Naive thymus-derived CD4-positive, alpha-beta T cell (primary cell): ENCODE measurements at places on chromosomes 2 and 18.
A peak's percentile ranks its signal among the peaks of the same experiment; 100 is the strongest.

- DNase-seq: no peak
Measured at GRCh38 chr2:71922499-71923142, 225.0 kb downstream of the CYP26B1 start.

DNA sequence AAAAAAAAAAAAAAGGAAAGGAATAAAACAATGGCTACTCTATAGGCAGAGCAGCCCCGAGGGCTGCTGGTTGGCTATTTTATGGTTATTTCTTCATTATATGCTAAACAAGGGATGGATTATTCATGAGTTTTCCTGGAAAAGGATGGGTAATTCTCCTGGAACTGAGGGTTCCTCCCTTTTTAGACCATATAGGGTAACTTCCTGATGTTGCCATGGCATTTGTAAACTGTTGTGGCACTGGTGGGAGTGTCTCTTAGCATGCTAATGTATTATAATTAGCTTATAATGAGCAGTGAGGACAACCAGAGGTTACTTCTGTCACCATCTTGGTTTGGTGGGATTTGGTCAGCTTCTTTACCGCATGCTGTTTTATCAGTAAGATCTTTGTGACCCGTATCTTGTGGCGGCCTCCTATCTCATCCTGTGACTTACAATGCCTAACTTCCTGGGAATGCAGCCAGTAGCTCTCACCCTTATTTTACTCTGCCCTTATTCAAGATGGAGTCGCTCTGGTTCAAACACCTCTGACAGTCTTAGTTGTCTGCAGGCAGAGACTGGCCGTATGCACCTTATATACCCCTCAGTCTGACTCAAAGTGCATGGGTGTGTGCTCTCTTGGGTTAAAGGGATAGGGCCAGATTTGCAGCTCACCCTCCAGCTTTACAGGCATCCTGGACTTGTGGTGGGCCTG, 57.7 kb downstream of the HAUS1 start:
- no peak for DNase-seq

GRCh38 chr2:224520064-224520463, 65.1 kb downstream of the CUL3 start:
- peak; percentile 2 for DNase-seq

DNA sequence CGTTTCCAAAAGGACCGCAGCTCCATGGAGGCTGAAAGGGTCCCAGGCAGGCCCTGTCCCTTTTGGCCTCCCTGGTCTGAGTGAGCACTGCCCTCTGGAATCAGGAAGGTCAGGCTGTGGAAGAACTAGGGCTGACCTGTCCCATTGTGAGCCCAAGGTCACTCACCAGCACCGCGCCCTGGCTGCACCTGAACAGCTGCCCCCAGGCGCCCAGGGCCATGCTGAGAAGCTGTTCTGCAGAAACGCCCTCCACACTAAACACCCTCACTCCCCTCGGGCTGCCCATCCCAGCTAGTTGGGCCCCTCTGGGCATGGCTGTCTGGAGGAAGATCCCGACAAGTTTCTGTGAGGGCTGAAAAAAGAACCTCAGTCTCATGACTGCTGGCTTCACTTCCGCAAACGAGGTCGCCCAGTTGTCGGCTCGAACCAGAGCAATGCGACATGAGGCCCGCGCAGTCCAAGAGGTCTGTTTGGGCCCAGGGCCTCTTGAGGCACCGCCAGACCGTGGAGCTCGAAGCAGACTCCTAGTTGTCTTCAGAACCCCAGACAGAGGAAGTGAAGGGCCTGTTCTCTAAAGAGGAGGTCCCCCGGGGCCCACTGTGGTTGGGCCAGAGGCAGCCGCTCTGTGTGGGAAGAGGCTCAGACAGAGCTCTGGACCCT, 64.4 kb downstream of the INPP5D start:
- DNase-seq: no peak

DNA sequence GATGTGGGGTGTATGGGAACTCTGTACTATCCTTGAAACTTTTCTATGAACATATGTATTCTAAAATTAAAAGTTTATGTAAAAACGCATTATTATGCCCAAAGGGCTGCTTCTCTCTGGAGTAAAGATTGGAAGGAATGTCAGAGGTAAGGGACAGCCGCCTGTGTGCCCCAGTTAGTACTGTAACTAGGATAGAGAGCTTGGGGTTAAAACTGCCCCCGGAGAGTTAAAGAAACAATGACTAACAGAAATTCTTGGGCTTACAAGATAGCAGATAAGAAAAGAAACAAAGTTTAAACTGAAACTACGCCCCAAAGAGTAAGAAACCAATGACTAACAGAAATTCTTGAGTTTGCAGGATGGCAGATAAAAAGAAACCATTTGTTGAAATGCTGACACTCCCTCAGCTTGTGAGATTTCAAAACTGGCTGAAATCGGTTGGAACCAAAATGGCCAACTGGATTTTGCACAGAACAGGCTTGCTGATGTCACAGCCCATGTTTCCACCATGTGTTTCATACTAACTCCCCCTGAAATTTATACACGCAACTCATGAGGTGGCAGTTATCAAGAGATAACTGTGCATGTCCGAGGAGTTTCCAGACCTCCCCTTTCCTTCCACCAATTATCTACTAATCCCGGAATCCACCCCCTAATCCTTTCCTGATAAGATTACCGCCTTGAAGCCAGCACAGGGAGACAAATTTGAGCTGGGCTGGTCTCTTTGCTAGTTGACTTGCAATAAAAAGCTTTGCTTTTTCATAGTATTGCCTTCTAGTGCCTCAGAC, 8.7 kb upstream of the TXNDC2 start:
- no peak for DNase-seq

DNA sequence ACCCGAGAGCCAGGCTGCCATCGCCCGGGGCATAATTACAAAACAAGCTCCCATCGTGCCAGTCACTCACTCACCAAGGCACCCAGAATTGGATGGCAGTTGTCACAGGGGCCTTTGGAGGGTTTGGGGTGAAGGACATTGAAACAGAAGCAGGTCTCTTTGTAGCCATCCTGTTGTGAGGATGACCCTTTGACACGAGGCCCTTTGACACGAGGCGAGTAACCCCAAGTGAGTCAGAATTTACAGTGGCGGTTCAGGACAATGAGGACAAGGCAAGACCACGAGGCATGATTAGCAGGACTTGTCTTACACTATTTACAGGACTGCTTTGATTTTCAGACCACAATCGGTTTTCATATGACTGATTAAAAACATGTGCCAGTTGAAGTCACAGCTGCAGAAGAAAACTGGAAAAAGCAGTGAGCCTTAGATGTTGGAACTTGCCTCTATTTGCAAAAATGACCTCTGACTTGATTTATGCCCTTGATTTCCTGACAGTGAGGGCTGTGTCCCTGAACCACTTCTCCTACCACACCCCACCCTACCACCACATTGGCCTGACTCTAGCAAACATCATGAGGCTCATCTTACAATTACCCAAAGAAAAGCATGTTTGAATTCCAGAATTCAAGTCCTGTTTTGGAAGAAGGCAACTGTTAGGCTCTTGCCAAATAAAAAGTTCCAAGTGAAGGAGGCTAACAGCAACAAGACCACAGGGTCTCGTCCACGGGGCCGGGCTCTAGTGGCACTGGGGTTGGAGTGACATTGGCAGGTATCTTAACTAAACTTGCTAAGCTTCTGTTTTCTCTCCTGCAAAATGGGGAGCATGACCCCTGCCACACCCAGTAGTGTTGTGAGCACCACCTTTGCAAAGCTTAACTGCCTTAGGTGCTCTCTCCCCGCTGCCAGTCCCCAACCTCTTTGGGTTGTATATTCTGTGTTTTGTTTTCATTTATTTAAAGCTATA, 64.4 kb upstream of the FOSL2 start:
- no peak for DNase-seq

DNA sequence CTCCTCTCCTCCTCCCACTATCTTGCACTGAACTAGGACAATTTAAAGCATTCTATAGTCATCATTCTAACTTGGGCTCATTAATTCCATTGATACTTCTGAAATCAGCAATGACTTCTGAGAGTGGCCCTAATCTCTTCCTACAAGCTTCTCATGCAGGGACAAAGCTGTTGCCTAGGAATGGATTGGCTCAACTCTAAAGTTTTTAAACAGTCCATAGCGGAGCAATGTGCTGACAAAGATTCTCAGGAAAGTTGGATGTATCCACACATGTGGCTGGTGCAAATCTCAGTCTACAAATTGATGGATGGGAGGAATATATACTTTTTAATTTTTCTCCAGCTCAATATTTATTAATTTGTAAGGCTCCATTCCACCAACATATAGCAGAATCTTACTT, 388.9 kb downstream of the SETBP1 start:
- DNase-seq: no peak

DNA sequence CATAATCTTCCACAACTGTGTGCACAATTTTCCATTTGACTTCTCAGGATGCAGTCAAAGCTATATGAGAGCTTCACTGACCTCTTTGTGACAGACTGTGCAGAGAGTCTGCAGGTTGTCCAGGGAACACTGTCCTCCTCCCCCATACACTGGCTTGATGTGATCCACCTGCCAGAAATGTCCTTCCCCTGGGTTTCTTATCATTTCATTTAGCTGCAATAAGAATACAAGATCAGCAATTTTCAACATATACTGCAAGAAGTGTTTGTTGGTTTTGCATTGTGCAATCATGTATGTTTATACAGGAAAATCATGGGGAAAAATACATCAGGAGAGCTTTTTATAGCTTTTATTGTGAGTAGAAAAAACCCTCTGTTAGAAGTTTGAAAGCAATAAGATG, 150.7 kb downstream of the RAB3GAP1 start:
- no peak for DNase-seq

DNA sequence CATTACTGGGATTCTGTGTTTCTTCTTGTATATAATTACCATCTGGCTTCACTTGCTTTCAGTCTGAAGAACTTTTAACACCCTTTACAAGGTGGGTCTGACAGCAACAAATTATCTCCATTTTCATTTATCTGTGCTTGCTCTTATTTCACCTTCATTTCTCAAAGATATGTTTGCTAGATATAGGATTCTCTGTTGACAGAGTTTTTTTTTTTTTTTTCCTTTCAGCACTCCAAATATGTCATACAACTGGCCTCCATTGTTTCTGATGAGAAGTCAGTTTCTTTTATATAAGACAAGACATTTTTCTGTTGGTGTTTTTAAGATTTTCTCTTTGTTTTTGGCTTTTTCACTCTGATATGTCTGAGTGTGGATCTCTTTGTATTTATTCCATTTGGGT, 59.3 kb upstream of the TACR1 start:
- DNase-seq: no peak

GRCh38 chr2:62994206-62994605, 56.4 kb upstream of the OTX1 start:
- DNase-seq: no peak

DNA sequence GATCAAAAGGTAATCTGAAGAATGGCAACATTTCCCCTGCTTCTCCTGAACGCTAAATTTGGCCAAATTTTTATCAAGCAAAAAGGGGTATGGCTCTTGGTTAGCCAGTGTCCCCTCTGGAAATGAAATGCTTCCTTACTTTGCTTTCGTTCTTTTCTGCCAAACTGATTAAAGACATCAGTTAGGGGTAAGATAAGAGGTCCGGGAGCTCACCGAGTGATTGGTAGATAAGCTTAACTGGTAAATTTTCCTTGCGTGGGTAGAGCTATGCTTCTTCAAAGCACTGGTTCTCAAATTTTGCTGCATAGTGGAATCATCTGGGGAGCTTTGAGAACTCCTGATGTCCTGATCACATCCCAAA, 62.7 kb upstream of the MAPRE2 start:
- no peak for DNase-seq

DNA sequence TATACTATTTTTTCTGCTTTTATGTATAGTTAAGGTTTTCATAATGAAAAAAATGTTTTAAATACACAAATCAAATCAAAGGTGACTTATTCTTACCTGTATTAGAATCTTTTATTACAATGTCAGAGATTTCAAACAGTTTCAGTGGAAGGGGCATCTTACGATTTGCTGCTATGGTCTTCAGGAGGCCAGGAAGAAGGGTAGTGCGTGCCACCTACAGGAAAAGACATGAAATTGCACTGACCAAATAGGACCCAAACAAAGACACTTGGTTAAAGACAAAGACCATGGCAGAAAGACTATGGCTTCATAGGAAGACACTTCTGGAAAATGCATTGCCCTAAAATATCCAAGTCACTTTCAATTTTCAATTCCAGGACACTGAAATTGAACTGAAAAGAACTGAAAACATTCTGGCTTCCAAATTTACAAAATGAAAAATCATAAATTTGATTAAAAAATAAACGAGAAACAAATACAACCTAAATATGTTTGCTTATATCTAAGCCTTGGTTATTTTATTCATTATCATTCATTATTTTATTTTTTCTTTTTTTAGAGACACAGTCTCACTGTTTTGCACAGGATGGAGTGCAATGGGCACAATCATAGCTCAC, 42.1 kb downstream of the FARSB start:
- no peak for DNase-seq

DNA sequence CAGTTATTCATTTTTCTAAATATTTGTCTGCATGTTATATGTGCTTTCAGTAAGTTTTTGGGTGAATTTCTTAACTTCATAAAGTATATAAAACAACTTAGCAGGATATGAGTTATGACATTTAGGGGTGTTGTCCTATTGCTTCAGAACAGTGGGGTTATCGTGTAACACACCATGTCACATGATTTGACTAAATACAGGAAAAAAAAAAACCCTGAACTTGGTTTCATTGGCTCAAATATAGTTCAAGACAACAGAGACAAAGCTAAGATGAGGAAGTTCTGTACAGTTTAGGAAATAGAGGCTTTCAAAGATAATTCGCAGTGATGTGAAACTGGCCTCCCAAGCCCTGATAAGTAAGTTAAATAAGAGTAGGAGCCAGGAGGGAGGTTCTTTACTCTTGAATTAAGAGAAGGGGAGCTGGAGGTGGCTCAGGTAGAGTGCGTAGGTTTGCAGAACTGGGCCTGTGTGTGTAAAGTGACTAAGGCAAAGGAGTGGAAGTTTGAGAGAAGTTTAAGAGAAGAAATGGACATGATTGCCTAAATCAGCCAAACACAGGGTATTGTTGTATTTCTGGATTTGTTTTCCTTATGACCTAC, 53.9 kb downstream of the LIMS1 start:
- no peak for DNase-seq

DNA sequence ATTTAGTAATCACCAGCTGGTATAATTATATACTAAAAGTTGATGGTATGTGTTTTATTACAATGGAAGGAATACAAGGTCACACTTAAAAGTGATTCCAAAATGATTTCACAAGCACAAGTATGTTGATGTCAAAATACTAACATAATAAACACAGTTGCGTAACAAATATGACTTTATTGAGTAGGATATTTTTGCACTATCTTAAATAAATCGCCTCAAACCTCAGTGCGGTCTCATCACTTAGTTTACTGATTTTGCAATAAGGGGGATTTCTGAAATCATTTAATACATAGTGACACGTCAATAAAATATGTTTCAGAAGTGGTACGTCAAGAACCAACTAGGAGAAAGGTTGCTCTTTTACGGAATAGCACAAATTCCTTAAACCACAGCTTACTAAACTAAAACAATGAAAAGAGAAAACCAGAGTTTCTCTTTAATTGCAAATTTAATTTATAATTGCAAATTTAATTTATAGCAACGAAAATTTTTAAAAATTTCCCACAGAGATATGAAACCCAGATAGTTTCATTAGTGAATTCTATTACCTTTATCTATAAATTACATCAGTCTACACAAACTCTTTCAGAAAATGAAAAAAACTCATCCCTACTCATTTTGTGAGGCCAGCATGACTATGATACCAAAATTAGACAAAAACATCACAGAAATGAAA, 304.0 kb upstream of the REG3G start:
- no peak for DNase-seq
